ENCODE measurements at places on chromosomes 16 and 17.

DNA sequence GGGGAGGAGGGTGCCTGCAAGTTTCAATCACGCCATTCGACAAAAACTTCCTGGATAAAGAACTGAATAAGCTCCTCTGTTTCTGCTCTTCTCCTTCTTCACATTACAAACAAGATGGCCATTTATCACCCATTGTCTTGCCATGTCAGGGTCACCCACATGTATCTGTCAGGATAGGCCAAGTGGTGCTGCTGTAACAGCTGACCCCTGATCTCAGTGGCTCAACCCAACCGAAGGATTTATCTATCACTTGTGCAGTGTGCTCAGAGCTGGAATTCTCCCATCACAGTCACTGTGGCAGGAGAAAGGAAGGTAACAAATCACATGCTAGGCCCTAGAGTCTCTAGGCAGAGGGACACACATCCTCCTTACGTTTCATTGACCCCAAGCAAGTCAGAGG is 210.0 kb upstream of the CDH5 start:
- no peak for DNase-seq

- DNase-seq: no peak
Measured at GRCh38 chr17:78237401-78238012, 6.1 kb downstream of the TMEM235 start.

DNA sequence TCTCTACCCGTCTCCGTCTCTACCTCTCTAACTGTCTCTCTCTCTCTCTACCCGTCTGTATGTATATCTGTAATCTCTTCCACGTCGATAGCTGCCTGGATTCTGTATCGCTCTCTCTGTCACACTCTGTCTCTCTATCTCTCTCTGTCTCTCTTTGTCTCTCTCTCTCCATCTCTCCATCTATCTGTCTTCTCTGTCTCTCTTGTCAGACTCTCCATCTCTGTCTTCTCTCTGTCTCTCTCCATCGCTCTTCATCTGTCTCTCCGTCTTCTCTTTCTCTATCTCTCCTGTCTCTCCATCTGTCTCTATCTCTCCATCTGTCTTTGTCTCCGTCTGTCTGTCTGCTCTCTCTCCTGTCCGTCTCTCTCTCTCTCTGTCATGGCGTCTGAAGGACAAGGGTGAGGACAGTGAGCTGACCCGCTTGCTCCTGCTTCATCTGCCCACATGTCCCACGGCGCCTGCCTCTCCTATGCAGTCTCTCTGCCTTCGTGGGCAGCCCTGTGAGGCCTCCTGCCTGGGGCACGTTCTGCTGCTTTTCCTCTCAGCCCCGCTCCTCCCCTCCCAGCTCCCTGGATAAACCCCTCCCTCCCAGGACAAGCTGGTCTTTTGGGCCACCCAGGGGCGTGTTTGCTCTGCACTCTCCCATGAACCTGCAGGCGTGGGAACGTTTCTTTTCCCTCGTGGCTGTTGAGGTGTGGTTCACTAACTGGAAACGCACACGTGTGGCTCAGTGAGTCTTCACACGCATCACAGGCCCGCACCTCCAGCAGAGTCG is 18.9 kb downstream of the ACSF3 start:
- DNase-seq: no peak

GRCh38 chr16:56482683-56483236 is 31.4 kb downstream of the OGFOD1 start:
- no peak for DNase-seq

GRCh38 chr17:3602499-3602898 is 6.7 kb downstream of the TRPV1 start:
- peak; percentile 18 for DNase-seq

- no peak for DNase-seq
Measured at GRCh38 chr16:81419806-81420205, 24.8 kb upstream of the CMIP start.

DNA sequence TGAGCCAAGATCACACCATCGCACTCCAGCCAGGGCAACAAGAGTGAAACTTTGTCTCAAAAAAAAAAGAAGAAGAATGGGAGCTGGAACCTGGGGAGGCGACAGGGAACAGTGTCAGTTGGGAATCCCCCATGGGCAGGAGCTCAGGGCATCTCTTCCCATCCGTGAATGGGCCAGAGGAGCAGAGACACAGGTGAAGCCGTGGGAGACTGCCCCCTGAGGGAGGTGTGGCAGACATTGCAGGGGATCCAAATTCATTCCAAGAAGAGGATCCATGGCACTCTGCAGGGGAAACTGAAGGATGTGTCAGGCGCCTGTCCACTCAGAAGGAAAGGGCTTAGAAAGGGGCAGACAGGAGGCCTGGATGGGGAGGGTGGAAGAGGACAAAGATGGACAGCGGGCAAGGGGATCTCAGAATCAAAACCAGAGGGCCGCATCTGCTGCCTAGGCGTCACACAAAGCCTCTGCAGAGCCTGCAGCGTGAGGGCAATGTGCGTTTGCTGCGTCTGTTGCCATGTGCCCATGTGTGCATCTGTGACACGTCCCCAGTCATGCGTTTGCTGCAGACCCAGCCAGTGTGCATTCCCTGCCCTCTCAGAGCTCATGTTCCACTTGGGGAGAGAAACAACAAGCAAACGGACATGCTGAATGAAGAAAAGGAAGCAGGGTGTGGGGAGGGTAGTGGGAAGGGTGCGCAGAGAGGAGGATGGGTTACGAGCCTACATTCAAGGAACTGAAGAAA is 30.6 kb upstream of the TNRC6C start:
- DNase-seq: no peak

- DNase-seq: no peak
Measured at GRCh38 chr16:78147911-78148401, 48.5 kb downstream of the WWOX start.

- DNase-seq: no peak
Measured at GRCh38 chr16:27468941-27469531, 67.1 kb downstream of the IL21R start.

DNA sequence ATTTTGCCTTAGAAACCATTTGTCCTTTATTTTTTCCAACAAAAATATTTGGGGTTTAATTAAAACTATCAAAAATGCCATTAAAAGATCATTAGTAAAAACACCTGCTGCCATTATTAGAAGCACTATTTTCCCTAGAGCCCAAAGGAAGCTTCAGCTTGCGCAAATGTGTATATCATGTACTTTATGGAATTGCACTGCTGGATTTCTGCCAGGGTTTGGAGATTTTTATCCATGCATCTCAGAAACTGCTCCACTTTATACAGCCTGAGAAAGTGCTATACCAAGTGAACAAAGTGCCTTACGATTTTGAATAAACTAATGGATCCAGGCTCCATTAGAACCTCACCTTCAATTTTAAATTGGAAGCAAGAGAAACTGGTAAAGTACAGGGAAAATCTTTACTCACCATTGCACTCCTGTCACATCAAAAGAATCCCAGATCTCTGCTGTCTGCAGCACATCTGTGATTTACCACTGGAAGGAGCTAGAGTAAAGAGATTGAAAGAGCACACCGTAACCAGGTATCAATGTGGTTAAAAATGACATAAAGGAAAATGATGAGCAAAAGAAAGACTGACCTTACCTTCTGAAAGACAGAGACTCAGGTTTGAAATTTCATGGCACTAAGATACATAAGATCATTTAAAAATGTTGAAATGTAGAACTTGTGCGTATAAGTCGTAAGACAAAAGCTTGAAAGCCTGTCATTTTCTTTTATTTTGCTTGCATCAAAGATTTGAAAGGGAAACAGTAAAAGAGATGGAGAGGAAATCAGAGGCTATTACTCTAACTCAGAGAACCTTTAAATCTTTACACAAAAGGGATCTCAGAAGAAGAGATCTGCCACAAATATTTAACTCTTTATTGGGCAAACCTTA is 678.1 kb upstream of the GOT2 start:
- peak; percentile 6 for DNase-seq

- no peak for DNase-seq
Measured at GRCh38 chr17:79919164-79919585, 79.9 kb upstream of the CBX4 start.

GRCh38 chr16:48001324-48001895 is 154.4 kb downstream of the ABCC12 start:
- DNase-seq: no peak

GRCh38 chr17:41360296-41360995 is 9.2 kb downstream of the KRT33B start:
- peak; percentile 57 for DNase-seq

GRCh38 chr16:12673466-12673865 is 130.2 kb downstream of the CPPED1 start:
- no peak for DNase-seq

DNA sequence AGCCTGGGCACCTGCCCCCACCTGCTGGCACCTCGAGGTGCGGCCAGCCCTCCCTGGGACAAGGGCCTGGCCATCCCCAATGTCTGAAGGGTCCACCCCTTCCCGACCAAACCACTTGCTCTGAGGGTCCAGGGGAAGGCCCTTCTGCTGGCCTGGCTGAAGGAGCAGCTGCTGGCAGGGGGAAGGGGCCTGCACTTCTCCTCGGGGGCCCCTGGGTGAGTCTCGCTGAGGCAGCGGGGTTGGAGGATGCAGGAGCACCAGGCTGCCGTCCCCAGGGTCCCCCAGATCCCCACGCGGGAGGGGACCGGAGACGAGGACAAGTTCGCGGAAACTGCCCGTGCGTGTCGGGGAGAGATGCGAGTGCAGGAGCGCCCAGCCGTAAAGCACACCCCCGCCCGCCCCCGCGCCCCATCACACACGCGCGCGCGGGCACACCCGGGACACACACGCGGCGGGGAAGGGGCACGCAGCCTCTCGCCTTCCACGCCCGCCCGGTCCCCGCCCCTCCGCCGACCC is 725 bp upstream of the CACNA1H start:
- DNase-seq: no peak

Data from iris pigment epithelial cell (primary cell).